ENCODE measurements at places on chromosomes 6 and 20. TPM values are rescaled to one million over a fixed set of nuclear protein-coding genes. Genes with fewer than 3 reads are reported as not detected.

PHACTR1 gene
- total RNA-seq = 28.1 TPM

BCAS4 gene
- 11.4 TPM for total RNA-seq

MYCT1 gene
- total RNA-seq = 4.5 TPM

SLC12A5 gene
- total RNA-seq = 18.8 TPM

HELZ2 gene
- total RNA-seq = 3.7 TPM

DEFB125 gene
- total RNA-seq = not detected

ZNF335 gene
- total RNA-seq = 12.6 TPM

CD109 gene
- 1.6 TPM for total RNA-seq

TSPO2 gene
- 0.82 TPM for total RNA-seq

SNAP91 gene
- 108 TPM for total RNA-seq

UNC93A gene
- total RNA-seq = not detected

TRIM31 gene
- total RNA-seq = not detected

SYTL3 gene
- 2.0 TPM for total RNA-seq

SLC25A27 gene
- 30.2 TPM for total RNA-seq

DLK2 gene
- 8.6 TPM for total RNA-seq

OPRM1 gene
- 1.2 TPM for total RNA-seq

MDFI gene
- 11.4 TPM for total RNA-seq

MLN gene
- total RNA-seq = not detected

IL20RA gene
- 0.41 TPM for total RNA-seq

NINL gene
- total RNA-seq = 20.0 TPM

TUBB2B gene
- total RNA-seq = 5,262 TPM

ZNF391 gene
- total RNA-seq = 2.9 TPM

GNRH2 gene
- not detected for total RNA-seq

GRM1 gene
- total RNA-seq = 14.3 TPM

LST1 gene
- total RNA-seq = 1.2 TPM

OPN5 gene
- not detected for total RNA-seq

SLC22A7 gene
- 0.41 TPM for total RNA-seq

ADGB gene
- total RNA-seq = under 0.01 TPM

ENPP1 gene
- 0.41 TPM for total RNA-seq

CST5 gene
- total RNA-seq = not detected

SPEF1 gene
- 0.41 TPM for total RNA-seq

KHDC1L gene
- 1.2 TPM for total RNA-seq

ADGRF4 gene
- total RNA-seq = not detected

WFDC5 gene
- total RNA-seq = not detected

OVOL2 gene
- total RNA-seq = 0.41 TPM

CEP162 gene
- 34.6 TPM for total RNA-seq

PHACTR3 gene
- 40.8 TPM for total RNA-seq

LY6G5C gene
- total RNA-seq = 5.3 TPM

IL22RA2 gene
- total RNA-seq = not detected

IL17A gene
- total RNA-seq = not detected

EYA4 gene
- 0.41 TPM for total RNA-seq

BLCAP gene
- total RNA-seq = 98.6 TPM
